NCI-H345 (cell line): ENCODE measurements at places on chromosomes 13 and 19.
A peak's percentile ranks its signal among the peaks of the same experiment; 100 is the strongest.

- peak; percentile 3 for DNase-seq
Observed at GRCh38 chr13:70964124-70964523, 855.9 kb upstream of the KLHL1 start.

DNA sequence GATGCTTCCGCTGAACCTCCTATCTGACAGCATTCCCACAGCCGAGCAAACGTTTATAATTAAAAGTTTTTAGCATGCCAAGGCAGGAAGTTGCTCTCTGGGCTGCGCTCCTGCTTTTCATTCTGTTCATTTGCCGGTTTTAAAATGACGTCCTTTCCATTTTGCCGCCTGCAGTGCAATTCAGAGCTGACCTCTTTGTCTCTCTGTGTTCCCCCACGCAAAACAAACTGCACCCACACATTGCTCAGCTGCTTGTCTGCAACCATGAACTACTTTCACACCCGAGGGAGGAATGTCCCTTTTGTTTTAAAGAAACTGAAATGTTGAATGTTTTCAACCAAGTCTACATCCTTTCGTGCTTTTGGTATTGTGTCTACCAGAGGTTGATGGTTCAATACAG is 416.5 kb downstream of the EFNB2 start:
- no peak for DNase-seq

DNA sequence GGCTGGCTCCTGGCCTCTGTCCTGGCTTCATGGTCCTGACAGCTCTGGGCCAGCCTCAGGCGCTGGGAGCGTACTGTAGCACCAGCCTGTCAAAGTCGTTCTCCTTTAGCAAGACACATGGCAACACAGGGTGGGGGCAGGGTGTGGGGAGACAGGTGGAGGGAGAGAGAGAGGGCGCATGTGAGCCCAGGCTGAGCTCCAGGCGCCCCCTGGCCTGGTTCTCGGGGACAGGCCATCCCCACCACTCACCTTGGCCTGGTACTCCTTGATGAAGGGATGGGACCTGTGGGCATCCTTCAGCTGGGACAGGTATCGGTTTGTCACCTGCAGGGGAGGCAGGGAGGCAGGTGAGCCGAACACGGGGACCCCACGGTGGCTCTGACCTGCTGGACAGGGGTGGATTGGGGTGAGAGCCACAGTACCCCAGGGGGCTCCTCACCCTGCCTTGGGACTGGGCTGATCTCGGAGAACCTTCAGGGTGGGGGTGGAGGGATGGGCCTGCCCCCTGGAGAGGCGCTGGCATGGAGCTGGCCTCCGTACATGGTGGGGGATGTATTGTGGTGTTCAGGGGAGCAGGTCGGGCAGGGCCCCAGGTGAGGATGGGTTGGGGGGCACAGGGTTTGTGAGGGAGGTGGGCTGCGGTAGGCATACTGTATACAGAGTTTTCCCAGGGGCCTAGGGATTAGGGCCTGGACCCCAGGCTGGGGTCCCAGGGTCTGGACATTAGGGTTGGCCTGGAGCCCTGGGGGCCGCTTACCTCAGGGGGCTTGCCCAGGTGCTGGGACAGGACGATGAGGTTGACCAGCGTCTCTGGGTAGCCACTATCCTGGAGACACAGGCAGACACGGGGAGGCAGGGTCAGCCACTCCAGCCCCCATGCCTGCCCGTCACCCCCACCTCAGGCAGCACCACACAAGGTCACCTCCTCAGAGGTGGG is 3.9 kb upstream of the CERS1 start:
- DNase-seq = no peak

DNA sequence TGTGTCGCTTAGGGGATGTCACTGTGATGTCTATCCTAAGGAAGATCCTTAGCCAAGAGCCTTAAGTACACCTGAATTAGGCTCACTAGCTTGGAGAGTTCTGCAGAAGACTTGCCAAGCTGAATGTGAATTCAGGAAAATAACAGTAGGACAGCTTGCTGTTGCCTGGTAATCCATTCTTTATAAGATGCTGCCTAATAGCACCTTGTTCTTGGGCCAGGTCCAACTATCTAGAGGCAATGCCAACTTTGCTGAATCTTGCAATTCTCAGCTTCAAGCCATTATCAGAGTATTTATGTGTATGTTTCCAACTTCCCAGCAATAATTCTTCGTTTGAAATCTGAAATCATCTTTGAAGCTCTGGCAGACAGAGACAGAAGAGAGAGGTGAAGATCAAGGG is 102.8 kb downstream of the PCDH17 start:
- DNase-seq = no peak

GRCh38 chr19:30390356-30390988 is 18.3 kb downstream of the ZNF536 start:
- no peak for DNase-seq

DNA sequence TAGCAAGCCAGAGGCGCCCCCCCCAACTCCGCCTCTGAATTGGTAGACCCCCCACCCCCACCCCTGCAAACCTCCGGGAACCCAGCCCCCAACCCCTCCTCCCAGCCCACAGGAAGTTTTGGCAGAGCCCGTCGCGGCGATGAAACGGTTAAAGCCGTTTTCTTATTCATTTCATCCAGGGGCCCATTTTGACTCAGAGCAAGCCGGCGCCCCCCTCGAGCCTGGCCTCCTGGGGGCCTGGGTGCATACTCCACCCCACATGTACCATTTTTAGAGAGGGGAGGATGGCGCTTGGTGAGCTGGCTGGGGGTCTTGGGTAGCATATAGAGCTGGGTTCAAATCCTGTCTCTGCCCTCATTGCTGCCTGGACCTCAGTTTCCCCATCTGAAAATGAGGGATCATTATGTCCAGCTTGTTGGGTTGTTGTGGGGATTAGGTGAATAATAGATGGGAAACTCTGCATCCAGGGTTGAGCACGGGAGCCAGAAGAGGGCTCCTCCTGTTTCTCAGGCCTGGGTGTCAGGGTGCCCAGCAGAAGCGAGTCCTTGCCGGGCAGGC is 7.9 kb upstream of the JUNB start:
- no peak for DNase-seq

- no peak for DNase-seq
Observed at GRCh38 chr13:42891591-42891990, 100.5 kb downstream of the EPSTI1 start.

GRCh38 chr13:99873832-99874430 is 97.6 kb downstream of the ZIC5 start:
- DNase-seq = no peak

GRCh38 chr13:96762876-96763275 is 231.4 kb downstream of the OXGR1 start:
- no peak for DNase-seq

- DNase-seq = no peak
Observed at GRCh38 chr13:95276037-95276505, 25.2 kb downstream of the ABCC4 start.

- DNase-seq = no peak
Observed at GRCh38 chr19:9620842-9621155, 233 bp downstream of the ZNF561 start.

DNA sequence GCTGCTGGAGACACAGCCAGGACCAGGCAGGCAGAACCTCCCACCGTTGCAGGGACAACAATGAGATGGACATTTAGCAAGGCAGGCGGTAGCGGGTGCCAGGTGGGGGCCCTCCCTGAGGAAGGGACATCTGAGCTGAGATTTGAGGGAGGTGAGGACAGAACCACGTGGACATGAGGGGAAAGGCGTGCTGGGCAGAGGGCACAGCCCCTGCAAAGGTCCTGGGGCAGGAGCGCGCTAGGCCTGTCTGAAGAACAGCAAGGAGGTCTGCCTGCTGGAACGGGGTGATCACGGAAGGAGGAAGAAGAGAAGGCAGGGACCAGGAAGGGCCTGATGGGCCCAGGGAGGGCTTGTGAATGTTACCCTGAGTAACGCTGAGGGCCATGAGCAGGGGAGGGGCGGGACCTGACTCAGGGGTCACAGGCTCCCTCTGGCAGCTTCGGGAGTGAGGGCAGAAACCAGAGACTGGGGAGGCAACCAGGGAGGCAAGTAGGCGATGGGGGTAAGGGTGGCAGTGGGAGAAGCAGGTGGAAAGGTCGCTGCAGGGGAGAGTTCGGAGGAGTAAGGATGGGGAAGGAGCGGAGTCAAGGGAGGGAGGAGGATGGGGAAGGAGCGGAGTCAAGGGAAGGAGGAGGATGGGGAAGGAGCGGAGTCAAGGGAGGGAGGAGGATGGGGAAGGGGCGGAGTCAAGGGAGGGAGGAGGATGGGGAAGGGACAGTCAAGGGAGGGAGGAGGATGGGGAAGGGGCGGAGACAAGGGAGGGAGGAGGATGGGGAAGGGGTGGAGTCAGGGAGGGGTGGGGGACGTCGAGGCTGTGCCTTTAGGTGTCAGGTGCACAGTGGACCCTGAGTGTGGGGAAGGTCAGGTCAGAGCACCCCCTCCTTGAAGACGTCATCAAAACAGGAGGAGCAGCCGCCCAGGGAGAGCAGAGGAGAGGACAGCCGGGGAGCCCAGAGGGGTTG is 15.7 kb upstream of the B3GNT3 start:
- DNase-seq = no peak

DNA sequence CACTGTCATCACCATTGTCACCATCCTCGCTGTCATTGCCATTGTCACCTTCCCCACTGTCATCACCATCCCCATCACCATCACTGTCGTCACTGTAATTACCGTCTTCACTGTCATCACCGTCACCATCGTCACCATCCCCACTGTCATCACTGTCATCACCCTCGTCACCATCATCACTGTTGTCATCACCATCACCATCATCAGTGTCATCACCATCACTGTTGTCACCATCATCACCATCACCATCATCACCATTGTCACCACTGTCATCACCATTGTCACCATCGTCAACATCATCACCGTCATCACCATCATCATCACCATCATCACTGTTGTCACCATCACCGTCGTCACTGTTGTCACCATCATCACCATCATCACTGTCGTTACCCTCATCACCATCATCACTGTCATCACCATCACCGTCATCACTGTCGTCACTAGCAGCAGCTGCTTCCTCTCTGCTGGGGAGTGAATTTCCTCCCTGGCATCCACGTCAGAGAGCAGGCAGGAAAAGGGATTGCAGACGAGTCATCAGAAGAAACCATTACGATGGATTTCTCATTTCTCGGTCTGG is 27.3 kb downstream of the TMEM255B start:
- no peak for DNase-seq

DNA sequence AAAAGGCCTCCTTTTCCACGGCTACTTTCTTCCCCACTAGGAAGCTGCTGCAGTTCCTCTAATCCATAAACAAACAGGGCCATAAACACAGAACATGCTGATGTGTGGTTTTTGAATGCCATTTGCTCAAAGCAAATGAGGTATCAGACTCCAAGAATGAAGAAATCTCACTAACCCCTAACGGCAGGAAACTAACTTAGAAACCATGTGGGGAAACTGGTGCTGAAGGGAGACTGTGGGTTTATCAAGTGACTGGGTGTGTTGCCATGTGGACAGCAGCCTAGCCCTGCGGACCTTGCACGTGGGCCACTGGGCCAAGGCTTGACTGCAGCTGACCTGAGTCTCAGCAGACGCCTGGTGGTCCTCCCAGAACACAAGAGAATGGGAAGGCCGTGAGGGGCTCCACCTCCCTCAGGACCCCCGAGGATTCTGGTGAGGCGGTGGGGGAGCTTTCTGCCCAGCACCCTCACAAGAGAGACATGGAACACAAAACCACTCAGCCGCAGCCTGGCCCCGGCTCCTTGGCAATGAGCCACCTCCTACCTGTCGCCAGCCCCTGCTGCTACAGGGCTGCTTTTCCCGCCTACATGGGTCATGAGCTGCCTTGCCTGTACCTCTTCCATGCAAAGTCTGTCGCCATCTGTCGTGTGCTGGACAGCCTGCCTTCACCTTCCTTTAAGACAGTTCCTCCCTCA is 10.6 kb downstream of the SLC15A1 start:
- peak; percentile 28 for DNase-seq

DNA sequence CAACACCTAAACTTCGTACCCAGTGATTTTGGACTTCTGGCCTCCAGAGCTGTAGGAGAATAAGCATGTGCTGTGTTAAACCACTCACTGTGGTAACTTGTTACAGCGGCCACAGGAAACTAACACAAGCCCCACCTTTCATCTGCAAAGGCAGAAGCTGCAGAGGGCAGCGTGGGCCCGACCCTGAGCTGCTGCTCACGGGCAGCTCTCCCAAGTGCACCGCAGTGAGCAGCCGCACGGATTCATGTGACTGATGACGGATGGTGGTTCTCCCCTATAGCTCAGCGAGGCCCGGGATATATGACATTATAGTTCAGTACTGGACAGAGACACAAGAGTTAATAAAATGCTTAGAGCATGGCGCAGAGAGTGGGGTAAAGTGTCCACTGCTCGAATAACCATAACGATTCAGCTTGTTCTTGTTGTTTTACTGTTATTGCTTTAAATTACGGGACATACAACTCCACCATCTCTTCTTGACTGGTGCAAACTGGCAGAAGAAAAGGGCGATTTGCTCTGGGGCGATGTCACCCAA is 21.9 kb downstream of the VRK3 start:
- no peak for DNase-seq

GRCh38 chr13:43766725-43767124 is 20.0 kb downstream of the ENOX1 start:
- DNase-seq = peak; percentile 56

- no peak for DNase-seq
Observed at GRCh38 chr13:90532861-90533492, 814.5 kb upstream of the MIR17HG start.

DNA sequence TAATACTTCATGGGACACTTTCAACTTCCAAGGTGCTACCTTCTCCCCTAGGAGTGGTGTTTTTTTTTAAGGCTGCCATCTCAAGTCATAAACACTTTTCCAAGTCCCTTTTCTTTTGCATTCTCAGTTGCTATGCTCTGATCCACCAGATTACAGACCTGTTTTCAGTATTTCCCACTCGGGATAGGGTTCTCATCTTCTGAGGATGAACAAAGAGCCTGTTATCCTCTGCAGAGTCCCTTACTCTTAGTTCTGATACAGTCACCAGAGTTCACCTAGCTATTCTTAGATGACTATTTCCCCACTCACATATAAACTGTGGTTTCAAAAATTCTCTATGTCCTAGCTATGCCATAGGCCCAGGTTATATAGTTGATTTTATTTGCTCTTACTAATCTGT is 15.9 kb downstream of the ZDHHC20 start:
- DNase-seq = no peak

- no peak for DNase-seq
Observed at GRCh38 chr19:2047449-2048103, 3.5 kb downstream of the MKNK2 start.

GRCh38 chr13:36377826-36378468 is 31.8 kb upstream of the SPART start:
- no peak for DNase-seq

- DNase-seq = no peak
Observed at GRCh38 chr19:47331490-47331889, 485 bp upstream of the C5AR2 start.

- DNase-seq = no peak
Observed at GRCh38 chr13:89923736-89924135, 1423.8 kb upstream of the MIR17HG start.

DNA sequence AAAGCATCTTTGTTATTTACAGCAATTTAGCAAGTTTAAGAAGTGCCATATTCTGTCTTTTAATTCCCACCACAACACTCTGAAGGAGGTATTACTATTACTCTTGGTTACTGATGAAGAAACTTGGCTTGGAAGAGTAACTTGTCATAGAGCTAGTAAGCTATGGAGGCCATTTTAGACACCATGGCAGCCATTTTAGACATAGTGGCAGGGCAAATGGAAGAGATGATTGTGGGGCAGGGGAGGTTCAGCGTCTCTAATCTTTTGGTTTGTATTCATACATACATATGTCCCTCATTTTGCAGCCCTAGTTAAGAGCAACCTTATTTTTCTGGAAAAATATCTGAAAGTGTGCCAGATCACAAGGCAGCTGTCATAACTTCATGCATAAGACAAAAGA is 82.6 kb upstream of the SOX1 start:
- DNase-seq = no peak
